CD4-positive, alpha-beta T cell (primary cell): ENCODE measurements at places on chromosomes 6 and 20.

DNA sequence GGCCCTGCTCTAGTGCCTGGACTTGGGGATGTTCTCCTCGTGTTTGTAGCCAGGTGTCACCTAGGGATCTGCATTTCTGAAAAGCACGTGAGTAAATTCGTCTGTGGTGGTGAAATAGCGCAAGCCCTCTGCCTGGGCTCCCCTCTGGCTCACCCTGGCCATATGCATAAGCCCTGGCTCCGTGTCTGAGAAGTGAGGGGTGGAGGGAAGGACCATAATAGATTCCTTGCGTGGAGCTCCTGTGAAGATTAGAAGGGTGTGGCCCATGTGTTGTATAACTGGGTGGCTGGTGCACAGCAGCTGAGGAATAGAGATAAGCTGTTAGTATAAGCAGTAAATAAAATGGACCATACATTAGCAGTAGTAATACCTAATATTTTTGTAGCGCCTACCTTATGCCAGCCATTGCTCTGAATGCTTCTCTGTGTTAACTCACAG lies 4.8 kb downstream of the BCAS1 start:
- no peak for DNase-seq

GRCh38 chr20:16388731-16389130 lies 184.5 kb downstream of the KIF16B start:
- no peak for DNase-seq

GRCh38 chr6:110573136-110573535 lies 96.7 kb upstream of the SLC22A16 start:
- DNase-seq = no peak

DNA sequence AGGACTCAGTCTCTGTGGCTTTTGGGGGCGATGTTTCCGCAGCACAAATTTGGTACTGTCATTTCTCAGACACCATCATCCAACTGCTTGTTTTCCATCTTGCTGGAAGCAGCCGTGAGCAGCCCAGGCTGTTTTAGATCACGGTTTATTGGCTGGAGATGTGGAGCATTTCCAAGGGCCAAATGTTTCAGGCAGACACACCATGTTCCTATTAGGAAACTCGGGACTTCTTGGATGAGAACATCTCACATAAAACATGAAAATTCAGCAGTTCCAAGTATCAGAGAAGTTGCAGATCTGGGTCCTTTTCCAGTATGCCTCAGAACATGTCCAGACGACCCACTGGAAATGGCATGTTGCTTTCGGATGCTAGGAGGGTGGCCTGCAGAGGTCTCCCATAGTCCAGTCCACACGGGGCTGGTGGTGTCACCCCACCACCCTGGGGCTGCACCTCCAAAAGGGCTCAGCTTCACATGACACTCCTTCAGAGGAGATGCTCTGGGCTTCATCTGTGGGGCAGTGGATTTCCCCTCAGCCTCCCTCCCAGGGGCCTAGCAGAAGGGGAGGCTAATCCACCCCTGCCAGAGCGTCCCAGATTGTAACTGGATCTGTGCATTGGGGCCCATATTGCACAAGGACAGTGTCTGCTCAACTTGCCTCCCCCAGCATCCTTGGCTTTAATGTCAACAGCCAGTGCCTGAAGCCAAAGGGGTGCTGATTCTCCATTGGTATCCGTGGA lies 176.3 kb downstream of the SCP2D1 start:
- DNase-seq = no peak

DNA sequence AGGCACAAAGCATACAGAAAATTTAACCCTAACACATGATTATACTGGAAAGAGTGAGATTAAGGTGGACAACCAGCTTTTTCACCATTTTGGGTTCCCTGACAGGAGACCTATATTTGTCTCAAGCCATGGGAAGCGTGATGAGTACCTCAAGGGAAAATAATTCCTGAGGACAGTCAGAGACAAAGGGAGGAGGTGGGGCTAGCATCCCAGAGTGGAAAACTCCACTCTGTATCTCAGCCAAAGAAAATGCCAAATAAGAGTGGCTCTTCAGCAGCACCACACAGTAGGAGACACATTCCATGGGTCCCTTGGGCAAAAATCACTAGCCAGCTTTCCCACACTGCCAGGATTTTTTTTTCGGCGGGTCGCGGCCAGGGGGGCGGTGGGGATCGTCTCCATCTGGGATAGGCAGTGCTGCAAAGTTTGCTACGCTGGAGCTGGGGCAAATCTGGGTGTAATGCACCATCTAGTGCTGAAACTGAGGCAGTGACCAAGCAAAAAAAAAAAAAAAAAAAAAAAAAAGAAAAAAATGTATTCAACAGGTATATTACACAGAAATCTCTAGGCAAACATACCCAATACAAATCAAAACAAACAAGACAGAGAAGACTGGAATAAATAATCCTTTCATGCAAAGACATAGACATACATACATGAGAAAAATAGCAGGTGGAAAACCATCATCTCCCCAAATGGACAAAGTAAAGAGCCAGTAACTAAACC lies 77.3 kb upstream of the SLC35F1 start:
- DNase-seq = no peak
